Activated naive CD4-positive, alpha-beta T cell treated with anti-CD3 and anti-CD28 coated beads for 36 hours (primary cell): ENCODE measurements at places on chromosomes 16 and 17. TPM values are rescaled to one million over a fixed set of nuclear protein-coding genes. Genes with fewer than 3 reads are reported as not detected.

The C1QL1 gene
- 0.40 TPM for total RNA-seq

The P2RX1 gene
- 0.17 TPM for total RNA-seq

The PAM16 gene
- 71.3 TPM for total RNA-seq

The C17orf67 gene
- total RNA-seq, result 1.9 TPM

The CORO1A gene
- 855 TPM for total RNA-seq

GRCh38 chr17:57286399-57287105 lies 30.2 kb downstream of the MSI2 start:
- no peak for DNase-seq

- DNase-seq, result peak; percentile 30
These were observed 72.6 kb downstream of the CLEC16A start for GRCh38 chr16:11016993-11017392.

GRCh38 chr17:79866791-79867518 lies 27.7 kb upstream of the CBX4 start:
- DNase-seq, result peak; percentile 20

DNA sequence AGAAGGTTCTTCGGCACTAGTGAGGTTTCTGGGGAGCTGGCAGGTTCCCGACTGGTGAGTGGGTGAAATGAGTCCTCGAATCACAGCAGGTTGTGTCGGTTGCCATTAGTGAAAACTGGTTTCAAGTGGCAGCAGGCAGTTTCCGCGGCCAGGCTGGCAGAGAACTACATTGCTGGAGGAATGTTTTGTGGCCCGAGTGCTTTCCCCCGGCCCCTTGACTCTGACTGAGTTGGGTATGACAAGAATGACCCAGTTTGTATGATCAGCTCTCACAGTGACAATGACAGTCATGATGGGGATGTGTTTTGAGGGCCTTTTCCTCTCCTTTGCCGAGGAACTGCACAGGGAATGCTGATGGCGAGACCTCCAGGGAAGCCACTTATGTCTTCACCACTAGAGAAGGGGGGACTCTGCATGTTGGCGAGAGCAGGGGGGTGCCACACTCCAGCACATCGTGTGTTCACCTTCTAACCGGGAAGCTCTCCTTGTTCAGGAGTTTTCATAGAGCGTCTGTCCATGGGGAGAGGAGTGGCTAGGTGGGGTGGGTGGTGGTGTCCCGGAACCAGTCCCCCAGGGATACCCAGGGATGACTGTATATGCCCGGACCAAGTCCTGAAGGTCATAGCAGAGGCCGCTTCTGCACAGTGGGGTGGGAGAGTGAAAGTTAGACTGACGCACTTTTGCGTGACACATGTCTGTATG lies 206.0 kb upstream of the CHMP6 start:
- DNase-seq, result peak; percentile 81

- DNase-seq, result no peak
These were observed 589.3 kb downstream of the MAF start for GRCh38 chr16:79011282-79011681.

DNA sequence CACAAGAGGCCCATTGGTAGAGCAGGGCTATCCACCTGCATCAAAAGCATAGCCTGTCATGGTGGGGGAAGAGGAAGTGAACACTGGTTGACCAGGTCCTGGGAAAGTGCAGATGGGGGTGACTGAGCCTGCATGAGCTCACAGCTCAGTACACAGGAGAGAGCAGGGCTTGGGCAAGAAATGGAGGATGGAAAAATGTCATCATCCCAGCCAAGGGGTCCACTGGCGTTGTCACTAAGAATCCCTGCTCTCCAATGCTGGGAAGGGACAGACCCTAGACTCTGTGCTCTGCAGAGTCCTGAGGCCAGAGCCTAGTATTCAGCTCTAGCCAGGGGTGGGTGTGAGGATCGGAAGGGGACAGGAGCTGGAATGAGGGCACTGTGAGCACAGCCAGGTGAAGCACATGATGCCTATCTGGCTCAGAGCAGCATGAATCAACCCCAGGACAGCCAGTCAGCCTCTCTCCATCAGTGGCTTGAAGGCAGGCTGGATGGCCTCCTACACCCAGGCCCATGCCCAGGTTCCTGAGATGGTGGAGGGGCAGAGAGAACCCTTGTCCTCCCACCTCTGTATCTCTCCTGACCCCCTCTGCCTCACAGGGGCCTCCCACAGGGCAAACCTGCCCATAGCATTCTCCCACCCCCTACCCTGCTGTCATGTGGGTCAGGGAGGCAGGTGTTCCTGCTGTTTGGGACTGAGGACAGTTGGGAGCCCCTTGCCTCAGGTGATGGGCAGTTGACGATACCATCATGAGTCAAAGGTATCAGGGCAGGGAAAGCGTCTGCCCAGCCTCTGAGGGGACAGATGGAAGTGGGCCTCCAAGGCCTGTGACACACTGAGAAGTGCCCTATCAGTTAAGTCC lies 13.8 kb upstream of the CTCF start:
- peak; percentile 37 for DNase-seq

DNA sequence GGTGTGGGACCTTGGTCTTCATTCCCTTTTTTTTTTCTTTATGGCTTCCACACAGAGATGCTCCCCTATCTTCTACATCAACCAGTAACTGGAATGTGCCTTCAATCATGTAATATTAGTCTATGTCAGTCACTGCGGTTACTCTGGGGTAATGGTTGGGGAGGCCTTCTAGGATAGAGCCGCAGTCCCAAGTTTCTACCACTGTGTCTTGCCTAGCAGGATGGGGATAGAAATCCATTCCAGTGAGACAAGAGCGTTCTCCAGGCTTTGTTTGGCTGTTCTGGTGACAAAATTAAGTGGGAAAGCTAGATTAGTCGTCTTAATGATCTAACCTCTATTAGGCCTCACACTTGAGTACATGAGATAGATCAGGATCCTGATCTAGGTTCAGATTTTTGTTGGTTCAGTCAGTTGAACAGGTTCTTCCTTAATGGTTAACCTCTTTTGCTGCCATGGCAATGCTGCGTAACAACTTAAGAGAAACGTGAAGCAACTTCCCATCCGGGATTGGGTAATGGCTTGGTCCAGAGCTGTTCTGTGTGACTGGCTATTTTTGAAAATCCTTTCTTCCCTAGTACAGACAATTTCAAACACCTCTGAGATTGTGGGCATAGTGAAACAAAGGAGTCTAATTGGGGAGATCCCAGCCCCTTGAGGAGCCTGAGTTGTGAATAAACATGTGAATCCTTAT lies 8.7 kb downstream of the MSL1 start:
- no peak for DNase-seq

- DNase-seq, result no peak
These were observed 7.6 kb upstream of the CMTR2 start for GRCh38 chr16:71296584-71297340.

DNA sequence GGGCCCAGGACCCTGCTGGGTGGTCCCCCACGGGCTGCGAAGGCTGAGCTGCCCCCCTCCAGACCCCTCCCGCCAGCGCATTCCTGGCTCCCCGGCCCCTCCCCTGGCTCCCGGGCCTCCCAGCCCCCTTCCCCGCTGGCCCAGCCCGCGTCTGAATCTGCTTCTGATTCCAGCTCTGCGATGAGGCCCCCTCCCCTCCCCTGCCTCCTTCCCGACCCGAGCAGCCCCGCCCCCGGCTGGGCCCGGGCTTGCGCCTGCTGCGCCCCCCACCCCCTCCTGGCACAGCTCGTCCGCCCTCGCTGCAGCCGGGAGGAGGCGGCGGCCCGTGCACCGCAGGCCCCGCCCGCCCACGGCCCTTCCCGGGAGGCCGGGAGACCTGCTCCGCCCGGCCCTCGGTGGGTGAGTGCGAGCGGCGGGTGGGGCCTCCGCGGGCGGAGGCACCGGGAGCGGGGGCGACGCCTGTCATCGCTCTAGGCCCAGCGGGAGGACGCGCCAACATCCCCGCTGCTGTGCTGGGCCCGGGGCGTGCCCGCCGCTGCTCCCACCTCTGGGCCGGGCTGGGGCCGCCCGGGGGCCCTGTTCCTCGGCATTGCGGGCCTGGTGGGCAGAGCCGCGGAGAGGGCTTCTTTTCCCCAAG lies at the start of gene NTN3:
Gene NTN3 (plus strand): TSS at position 282 of the 637 bp plus-strand sequence. CDS start 405 bp downstream, outside the sequence.
- DNase-seq, result no peak

DNA sequence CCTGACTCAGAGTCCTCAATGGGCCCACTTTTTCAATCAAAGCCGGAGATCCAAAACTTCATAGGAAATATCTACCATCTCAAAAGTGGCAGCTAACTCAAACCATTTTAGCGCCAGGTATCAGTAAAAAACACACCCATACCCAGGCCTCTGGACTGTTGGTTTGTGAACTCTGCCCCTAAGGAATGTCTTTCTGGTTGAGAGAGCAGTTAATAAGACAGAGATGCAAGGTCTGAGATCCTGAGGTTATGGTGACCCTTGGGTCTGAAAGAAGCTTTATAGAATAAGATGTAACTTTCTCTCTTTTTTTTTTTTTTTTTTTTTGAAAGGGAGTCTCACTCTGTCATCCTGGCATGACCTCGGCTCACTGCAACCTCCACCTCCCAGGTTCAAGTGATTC lies 350.5 kb downstream of the SOX9 start:
- no peak for DNase-seq

DNA sequence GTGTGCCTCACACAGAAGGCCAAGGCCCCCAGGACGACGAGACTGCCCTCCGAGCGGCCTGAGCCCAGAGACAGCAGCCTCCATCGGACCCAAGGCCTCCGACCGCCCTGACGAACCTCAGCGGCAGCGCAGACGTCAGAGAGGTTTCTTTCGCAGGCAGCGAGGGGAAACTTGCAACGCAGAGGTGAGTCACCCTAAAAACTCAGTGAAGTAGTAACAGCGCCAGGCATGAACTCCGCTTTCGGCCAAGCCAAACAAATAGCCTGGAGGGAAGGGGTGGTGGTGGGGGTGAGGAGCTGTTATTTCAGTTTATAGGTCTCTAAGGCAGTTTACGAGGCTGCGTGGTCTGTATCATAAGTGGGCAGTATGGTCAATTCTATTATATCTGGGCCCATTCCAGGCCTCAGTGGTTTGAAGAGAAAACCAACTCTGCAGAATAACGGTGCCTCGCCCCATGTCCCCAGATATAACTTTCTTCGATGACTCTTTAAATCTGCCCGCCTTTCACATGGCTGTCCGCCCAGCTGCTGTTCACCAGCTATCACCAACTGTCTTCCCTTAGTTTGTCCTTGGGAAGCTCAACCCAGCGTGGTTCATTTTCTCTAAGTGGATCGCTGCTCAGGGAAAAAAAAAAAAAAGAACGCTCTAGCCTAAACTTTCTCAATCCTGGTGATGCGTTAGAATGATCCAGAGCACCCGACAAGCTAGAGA lies 43.5 kb upstream of the FOXF1 start:
- no peak for DNase-seq

DNA sequence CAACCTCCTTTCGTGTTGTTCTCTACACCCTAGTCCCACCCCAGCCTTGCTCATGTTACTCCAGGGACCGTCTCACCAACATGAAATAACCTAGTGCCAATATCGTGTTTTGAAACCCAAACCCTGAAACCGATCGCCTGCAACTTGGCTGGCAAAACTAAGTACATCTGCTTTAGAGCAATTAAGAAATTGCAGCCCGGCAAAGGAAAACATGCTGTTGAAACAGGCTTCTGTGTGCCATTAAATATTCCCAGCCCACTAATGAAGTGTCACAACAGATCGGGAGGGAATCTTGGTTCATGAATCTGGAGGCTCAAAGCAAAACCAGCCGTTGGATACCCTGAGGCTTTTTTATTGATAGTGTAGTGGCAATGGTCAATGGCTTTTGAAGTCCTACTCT lies 48.3 kb upstream of the GPR139 start:
- DNase-seq, result no peak

GRCh38 chr16:28254158-28254557 lies 38.2 kb upstream of the SBK1 start:
- no peak for DNase-seq

GRCh38 chr16:65041667-65042066 lies 80.2 kb downstream of the CDH11 start:
- no peak for DNase-seq

DNA sequence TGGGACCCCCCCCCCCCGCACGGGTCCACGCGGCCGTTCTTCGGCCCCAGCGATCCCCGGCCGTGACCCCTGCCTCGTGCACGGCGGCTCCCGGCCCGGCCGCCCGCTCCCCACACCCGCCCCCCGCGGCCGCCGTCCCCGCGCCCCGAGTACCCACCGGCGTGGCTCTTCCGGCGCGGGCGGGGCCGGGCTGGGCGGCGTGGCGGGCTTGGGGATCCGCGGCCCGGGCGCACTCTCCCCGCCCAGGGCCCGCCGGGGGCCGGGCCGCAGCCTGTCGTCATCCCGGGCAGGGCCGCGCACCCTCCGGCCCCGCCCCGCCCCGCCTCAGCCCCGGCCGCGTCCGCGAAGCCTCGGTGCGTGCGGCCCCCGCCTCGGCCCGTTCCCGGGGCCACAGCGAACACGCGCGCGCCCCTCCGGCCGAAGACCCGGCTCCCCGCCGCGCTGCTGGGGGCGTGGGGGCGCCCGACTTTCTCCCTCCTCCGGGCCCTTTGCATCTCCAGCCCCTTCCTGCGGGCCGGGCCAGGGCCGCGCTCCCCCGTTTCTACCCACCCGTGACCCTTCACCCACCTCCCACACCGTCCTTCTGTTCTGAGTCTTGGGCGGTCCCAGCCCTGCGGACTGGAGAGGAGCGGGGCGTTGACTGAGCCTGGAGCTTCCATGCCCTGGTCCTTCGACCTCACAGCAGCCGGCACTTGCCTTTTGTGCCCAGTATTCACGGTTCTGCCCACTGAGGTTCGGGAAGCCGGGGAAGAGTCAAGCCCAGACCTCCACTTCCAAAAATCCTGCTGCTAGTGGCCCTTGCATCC lies 840 bp downstream of the MYO1C start:
- DNase-seq, result peak; percentile 37

DNA sequence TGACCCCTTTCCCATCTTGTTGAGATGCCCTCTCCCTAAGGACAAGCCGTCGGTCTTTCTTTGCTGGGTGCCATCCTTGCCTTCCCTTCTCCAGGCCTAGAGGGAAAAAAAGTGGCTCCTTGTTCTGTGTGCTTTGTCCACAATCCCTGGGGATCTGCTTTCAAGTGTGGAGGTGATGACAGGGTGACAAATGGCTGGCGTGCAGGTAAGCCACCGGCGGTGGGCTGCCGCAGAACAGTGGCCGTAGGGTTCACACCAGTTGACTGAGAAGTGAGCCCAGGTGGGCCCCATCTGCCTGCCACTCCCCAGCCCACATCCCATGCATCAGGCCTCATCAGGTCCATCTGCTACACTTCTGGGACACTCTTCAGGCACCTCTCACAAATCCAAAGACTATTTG lies 11.4 kb upstream of the CALB2 start:
- no peak for DNase-seq

DNA sequence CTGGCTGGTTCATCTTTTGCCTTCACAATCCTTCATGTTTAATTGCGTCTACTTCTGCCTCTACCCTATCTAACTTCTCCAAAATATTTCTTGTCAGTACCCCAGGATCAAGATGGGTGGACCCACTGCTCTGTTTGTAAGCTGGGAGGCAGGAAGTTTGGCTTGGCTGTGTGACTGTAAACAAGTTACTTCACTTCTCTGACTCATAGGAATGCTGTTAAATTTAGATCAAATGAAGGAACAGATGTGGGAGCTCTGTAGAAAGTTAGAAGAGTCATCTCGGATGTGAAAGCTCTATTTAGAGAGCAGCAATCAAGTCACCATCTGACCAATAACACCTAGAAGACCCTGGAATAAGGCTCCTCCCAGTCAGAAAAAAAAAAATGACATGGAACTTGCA lies 55.2 kb upstream of the MRTFB start:
- DNase-seq, result no peak
